ENCODE measurements at places on chromosomes 4 and X. TPM values are rescaled to one million over a fixed set of nuclear protein-coding genes. Genes with fewer than 3 reads are reported as not detected.

DNA sequence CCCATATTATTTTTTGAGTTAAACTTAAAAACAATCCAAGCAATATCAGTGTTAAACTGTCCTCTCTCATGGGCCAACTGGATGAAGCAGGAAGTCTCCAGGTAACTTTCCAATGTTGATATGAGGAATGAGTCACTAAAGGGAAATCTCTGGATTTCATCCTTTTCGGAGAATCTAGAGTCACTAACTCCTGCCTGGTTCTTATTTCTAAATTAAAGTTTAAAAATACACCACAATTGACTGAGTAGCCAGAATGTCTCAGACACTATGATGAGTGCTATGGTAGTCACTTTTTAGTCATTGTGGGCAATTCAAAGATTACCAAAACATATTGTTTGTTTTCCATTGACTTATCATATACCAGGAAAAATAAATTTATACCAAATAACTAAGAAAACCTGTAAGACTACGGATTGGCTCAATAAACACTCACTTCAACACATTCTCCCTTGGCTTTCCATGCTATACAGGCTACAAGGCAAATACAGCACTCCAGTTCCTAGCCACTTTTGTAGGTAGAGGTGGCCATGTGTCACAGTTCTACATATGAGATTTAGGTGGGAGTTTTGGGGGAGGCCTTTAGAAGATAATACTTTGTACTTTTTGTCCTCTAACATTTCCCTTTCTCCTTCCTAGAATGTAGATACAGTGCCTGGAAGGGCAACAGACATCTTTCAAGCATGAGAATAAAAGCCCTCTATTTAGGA is 8.6 kb downstream of the SLC9B2 start:
- no peak for DNase-seq

GRCh38 chr4:134174271-134174670 is 27.3 kb downstream of the PABPC4L start:
- DNase-seq: no peak

Gene RASSF6
- total RNA-seq: under 0.01 TPM

DNA sequence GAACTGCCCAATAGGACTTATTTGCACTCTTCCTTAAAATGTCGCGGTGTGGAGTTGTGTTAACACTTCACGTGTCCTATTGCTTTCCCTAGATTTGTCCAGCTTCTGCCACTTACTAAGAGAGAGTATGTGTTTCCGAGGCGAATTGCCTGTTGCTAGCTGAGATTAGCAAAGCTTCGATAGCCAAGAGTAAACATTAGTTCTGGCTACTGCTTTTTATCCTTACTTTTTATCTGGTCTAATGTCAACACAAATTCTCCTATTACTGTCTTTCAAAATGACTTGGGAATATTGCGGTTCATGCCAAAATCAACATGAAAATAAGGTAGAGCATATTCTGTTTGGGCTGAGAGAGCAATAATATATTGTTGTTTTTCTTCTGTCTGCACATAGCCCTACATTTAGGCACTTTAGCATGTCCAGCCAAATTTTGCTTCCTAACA is 90.4 kb upstream of the VEGFC start:
- DNase-seq: peak; percentile 47

- DNase-seq: peak; percentile 78
These were observed at the start of gene PDLIM3 for GRCh38 chr4:185534866-185535611. TSS of gene PDLIM3 (minus strand) at chr4:185535507. CDS start at chr4:185535434, 73 bp downstream.

DNA sequence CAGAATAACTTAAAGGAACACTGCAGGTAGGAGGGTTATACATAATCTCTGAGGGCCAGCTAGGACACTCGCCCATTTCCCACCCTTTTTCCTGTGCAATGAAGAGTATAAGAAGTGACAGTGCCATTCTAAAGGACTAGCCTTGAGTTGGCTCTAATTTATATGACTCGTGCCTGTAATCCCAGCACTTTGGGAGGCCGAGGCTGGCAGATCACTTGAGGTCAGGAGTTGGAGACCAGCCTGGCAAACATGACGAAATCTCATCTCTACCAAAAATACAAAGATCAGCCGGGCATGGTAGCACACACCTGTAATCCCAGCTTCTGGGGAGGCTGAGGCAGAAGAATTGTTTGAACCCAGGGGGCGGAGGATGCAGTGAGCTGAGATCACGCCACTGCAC is 4.4 kb downstream of the TBC1D1 start:
- DNase-seq: no peak

Gene EGF
- total RNA-seq: under 0.01 TPM

DNA sequence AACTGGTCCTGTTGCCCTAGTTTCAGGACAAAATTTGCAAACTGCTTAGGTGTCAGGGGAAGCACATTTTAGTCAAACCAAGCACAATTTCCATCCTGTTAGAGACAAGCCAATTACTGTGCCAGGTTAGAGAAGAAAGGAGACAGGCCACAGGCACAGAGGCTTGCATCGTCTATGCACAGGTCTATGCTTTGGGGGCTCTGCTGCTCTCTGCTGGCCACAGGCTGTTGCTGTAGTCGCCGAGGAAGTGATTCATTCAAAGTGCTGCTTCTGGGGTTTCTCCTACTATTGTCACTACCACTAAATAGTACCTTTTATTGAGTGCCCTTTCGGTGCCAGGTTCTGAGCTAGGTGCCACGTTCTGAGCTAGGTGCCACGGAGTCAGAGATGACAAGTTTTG is 45.5 kb downstream of the VGLL1 start:
- peak; percentile 59 for DNase-seq

DNA sequence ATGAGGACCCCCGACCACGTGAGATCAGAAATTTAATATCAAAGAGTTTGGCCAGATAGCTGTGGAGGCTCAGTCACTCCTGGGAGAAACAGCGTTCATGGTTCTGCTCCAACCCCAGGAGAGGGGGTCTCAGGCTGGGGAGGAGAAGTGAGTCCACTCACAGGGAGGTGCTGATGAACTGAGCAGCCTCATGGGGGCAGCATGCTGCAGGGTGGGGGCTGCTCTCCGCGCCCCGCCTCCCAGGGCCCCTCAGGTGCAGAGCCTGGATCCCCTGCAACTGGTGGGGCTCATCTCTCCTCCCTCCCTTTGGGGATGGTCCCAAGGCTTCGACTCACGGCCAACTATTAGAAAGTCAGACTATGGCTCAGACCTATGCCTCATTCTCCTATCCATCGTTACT is 26.6 kb upstream of the C4orf50 start:
- no peak for DNase-seq

- DNase-seq: no peak
These were observed 425.1 kb downstream of the GBA3 start for GRCh38 chr4:23117826-23118225.

DNA sequence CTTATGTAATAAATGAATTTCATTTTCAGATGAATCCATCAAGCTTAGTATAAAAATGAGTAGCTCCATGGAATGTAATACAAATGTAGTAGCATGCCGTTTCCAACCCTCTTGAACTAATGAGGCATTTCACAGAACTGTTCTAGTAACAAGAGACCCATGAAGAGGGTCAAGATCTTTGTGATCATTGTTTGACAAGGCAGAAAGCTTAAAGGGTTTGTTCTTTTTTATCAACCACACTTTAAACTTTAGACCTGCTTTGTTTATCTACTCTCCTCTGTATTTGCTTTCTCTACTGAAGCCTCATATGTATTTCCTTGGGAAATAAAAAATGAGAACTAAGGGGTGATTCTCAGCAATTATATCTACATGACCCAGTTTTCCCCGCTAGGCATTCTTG is 513.9 kb downstream of the ARAP2 start:
- DNase-seq: no peak

Gene KIAA1210
- total RNA-seq: not detected

GRCh38 chrX:40938423-40938822 is 146.8 kb upstream of the USP9X start:
- DNase-seq: no peak

DNA sequence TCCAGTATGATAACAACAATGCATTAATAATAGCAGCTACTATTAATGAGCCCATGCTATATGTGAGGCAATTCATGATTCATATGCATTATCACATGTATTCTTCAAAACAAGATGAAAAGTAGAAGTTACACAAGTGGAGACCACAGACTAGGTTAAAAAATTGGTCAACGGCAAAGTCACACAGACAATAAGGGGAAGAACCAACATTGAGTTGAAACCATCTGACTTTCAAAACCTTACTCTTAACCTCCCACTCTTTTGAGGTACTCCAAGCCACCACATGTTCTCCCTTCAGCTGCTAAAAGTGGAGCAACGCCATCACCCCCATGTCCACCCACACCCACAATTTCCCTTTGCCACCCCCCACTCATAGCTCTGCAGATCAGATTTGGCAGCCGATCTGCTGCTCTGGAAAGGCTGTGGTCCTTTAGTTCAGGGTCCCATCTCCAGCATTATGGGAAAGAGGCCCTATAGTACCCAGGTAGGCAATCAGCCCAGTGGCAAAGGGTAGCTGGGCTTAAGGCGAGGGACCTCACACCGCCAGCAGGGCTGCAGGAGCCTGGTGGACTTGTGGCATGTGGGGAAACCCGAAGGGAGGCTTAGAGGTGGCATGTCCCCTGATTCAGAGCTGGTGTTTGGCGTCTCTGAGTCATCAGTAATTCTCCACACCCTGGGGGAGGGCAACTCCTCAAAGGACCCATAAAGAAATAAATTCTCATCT is 33.5 kb upstream of the CYBB start:
- DNase-seq: no peak
